Jurkat, Clone E6-1 (cell line): ENCODE measurements at places on chromosomes 2 and 18.
A peak's percentile ranks its signal among the peaks of the same experiment; 100 is the strongest.

- peak; percentile 82 for DNase-seq
These were observed 22.8 kb upstream of the DGKD start for GRCh38 chr2:233331536-233331935.

- DNase-seq, result peak; percentile 29
These were observed 172 bp downstream of the PRKD3 start for GRCh38 chr2:37324536-37324785.

DNA sequence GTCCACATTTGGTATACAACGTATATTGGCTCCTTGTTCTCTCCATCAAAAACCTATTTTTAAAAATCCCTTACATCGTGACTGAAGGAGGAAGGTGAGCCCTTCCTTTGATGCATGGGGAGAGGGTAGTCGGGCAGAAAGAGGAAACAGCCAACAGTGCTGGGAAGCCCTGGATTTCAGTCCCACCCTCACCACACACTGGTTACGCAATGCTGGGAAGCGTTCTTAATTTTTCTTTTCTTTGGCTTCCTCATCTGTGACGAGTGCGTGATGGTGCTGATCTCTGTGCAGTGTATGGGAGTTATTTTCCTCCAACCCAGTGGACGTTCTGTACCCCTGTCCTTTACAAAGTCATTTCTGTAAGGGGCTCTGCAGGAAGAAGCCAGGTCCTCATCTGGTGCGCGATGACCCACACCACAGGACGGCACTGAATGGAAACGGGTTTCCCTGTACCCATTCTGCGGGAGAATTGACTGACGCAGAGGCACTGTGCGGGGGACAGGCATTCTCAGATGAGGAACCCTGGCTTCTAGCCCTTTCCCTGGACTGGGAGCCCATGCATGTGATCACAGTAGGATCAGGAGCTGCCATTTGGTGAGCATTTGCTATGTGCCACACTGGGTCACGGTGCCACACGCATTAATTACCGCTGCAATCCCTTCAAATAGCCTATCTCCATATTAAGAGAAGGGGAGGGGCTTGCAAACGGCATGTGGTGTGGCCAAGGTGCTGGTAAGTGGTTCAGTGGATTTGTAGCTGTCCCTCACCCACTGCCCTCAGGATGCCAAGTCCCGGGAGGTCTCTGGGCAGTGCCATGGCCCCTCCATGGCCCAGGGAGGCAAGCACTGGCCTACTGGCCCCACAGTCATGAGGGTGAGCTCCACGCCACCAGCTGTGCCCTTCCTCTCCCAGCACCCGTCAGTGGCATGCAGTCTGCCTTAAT, 4.3 kb downstream of the COLEC11 start:
- no peak for DNase-seq

GRCh38 chr2:112958428-112959108, 19.2 kb upstream of the IL36G start:
- peak; percentile 44 for DNase-seq

GRCh38 chr2:220275454-220275853, 648.0 kb downstream of the SLC4A3 start:
- DNase-seq, result no peak

- DNase-seq, result no peak
These were observed 12.5 kb downstream of the PASK start for GRCh38 chr2:241136661-241137260.
